ENCODE measurements at places on chromosomes 2 and 18.

- H3K36me3 ChIP-seq, result no peaks in the 10 kb centered on the region
- peak overlapping the region; percentile 5 for H3K4me3 ChIP-seq
- DNase-seq, result peak; percentile 86
- H3K27me3 ChIP-seq, result no peaks in the 10 kb centered on the region
- peak overlapping the region; percentile 65 for H3K27ac ChIP-seq
- H3K4me1 ChIP-seq, result peaks cover 56% of the 10 kb centered on the region
These were observed 28.8 kb upstream of the NEDD4L start for GRCh38 chr18:58015065-58015780.

DNA sequence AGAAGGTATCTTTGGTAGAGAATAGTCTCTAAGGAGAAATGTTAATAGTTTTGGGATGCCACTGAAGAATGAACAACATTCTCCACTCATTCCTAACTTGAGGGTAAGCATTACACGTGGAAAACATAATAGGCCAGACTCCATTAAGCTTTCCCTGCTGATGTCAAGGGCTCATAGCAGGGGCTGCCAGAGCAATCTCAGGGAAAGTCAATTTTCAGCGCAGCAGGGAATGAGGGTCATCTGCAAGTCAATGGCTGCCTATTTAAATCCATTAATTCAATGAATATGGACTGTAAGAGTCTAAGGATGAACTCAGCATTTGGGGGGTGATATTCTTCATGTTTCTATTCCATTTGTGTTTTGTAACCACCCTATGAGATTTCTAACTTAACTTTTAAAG is 144.2 kb upstream of the ARL4C start:
- no peaks in the 10 kb centered on the region for H3K27me3 ChIP-seq
- no peaks in the 10 kb centered on the region for H3K36me3 ChIP-seq
- DNase-seq, result no peak
- no peak overlapping the region for H3K4me3 ChIP-seq
- no peak overlapping the region for H3K27ac ChIP-seq

GRCh38 chr2:241443486-241444223 is 64.7 kb downstream of the STK25 start:
- H3K4me3 ChIP-seq, result no peak overlapping the region
- no peaks in the 10 kb centered on the region for H3K27me3 ChIP-seq
- H3K27ac ChIP-seq, result no peak overlapping the region
- peaks cover 77% of the 10 kb centered on the region for H3K36me3 ChIP-seq
- peak; percentile 4 for DNase-seq

- H3K27me3 ChIP-seq, result no peaks in the 10 kb centered on the region
- no peak for DNase-seq
- H3K4me3 ChIP-seq, result no peak overlapping the region
These were observed 413.6 kb upstream of the KCNH7 start for GRCh38 chr2:163252199-163252598.

DNA sequence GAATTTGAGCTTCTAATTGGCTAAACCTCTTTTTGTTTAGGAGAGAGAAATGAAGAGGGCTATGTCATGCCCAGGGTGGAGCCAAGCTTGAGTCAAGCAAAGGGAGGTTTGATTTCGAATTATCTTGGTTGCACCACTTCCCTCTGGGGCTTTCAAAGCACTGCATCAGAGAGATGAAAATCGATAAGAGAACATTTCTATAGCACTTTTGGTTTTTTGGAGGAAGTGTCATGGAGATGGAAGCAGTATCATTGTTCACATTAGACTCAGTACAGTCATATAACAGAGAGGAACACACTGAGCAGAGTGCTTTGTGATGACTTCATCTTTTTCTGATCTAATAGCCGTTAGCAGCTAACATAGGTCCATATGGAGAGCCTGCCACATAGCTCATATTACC is 120.3 kb upstream of the UXS1 start:
- no peak overlapping the region for H3K27ac ChIP-seq
- H3K4me1 ChIP-seq, result peaks cover 10% of the 10 kb centered on the region
- H3K4me3 ChIP-seq, result no peak overlapping the region
- no peaks in the 10 kb centered on the region for H3K36me3 ChIP-seq
- H3K27me3 ChIP-seq, result no peaks in the 10 kb centered on the region
- no peak for DNase-seq

DNA sequence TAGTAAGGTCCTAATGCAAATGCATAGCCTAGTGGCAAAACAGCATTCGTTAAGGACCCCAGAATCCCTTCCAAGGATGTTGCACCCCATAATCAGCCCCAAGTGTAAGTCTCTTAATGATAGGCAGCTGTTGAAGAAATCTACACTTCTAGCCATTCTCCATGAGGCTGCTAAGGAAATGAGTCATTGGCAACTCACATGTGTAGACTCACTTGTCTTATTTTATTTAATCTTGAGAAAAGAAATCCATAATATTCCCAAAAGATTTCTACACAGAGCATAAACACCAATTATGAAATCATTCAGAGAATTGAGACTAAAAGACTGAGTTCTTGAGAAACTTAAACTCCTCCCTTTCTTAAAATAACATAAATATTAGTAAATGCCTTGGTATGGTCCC is 52.4 kb downstream of the AKAIN1 start:
- no peaks in the 10 kb centered on the region for H3K27me3 ChIP-seq
- no peaks in the 10 kb centered on the region for H3K4me1 ChIP-seq
- no peak for DNase-seq
- H3K36me3 ChIP-seq, result no peaks in the 10 kb centered on the region
- no peak overlapping the region for H3K4me3 ChIP-seq
- no peak overlapping the region for H3K27ac ChIP-seq

- no peaks in the 10 kb centered on the region for H3K4me1 ChIP-seq
- no peaks in the 10 kb centered on the region for H3K27me3 ChIP-seq
- DNase-seq, result no peak
- no peak overlapping the region for H3K27ac ChIP-seq
- H3K4me3 ChIP-seq, result no peak overlapping the region
These were observed 124.5 kb upstream of the CCDC150 start for GRCh38 chr2:196515051-196515450.

GRCh38 chr2:235502336-235502735 is 8.5 kb downstream of the AGAP1 start:
- H3K36me3 ChIP-seq, result peaks cover 4% of the 10 kb centered on the region
- no peak overlapping the region for H3K27ac ChIP-seq
- no peak overlapping the region for H3K4me3 ChIP-seq

GRCh38 chr2:8976442-8977259 is 26.8 kb downstream of the MBOAT2 start:
- no peaks in the 10 kb centered on the region for H3K27me3 ChIP-seq
- H3K27ac ChIP-seq, result no peak overlapping the region

- no peaks in the 10 kb centered on the region for H3K36me3 ChIP-seq
- H3K4me1 ChIP-seq, result peaks cover 32% of the 10 kb centered on the region
- no peak overlapping the region for H3K4me3 ChIP-seq
- DNase-seq, result no peak
These were observed 13.1 kb downstream of the DSG2 start for GRCh38 chr18:31511098-31511497.

- DNase-seq, result no peak
- H3K27me3 ChIP-seq, result no peaks in the 10 kb centered on the region
- H3K4me3 ChIP-seq, result no peak overlapping the region
These were observed 402.0 kb upstream of the ACVR2A start for GRCh38 chr2:147442816-147443215.

DNA sequence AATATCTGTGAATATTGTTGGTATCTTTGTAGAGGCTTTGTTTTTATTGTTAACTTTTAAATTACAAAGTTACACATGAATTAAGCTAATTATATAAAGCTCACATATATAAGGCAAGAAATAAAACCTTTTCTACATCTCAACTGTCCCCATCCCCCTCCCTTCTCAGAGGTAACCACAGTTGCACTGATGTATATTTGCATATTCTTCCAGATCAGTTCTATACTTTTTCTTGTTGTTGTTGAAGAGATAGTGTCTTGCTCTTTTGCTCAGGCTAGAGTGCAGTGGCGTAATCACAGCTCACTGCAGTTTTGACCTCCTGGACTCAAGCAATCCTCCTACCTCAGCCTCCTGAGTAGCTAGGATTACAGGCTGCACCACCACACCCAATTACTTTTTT is 36.0 kb upstream of the CDC42EP3 start:
- H3K36me3 ChIP-seq, result no peaks in the 10 kb centered on the region
- DNase-seq, result no peak
- no peaks in the 10 kb centered on the region for H3K27me3 ChIP-seq
- H3K4me3 ChIP-seq, result no peak overlapping the region
- no peak overlapping the region for H3K27ac ChIP-seq

DNA sequence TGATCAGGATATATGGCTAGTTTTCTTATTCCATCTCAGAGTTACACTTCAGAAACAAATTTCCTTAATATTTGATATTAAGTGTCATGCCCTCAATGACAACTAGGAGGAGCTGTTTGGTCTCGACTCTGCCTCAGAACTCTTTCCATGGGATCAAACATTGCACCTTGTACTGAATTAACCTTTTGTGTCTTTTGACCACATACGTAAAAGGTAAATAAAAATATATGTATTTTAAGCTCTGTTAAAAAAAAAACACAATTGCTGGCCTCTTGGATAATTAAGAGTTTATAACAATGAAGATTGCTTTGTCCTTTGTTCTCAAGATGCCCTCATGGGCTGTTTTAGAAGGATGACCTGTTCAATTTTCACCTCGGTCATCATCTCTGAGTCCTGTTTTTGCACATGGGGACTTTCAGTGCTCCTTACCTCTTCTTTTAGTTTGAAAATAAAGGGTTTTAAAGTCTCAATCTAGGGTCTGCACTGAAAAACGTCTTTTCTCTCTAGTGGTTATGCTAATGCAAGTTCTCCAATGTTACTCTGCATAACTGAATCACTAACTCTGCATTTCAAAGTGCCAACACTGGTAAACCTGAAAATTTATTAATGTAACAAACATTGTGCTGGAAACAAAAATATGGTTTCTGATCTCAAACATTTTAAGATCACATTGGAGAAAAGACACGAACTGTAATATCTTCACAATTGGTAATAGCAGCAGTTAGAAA is 18.8 kb upstream of the FN1 start:
- no peaks in the 10 kb centered on the region for H3K36me3 ChIP-seq
- peak; percentile 12 for DNase-seq
- no peaks in the 10 kb centered on the region for H3K4me1 ChIP-seq
- H3K27ac ChIP-seq, result no peak overlapping the region
- H3K4me3 ChIP-seq, result no peak overlapping the region

- DNase-seq, result no peak
- H3K36me3 ChIP-seq, result no peaks in the 10 kb centered on the region
- no peaks in the 10 kb centered on the region for H3K4me1 ChIP-seq
These were observed 38.6 kb upstream of the PLB1 start for GRCh38 chr2:28457237-28457636.

GRCh38 chr2:187614756-187615155 is 60.5 kb upstream of the TFPI start:
- H3K27ac ChIP-seq, result no peak overlapping the region
- H3K4me1 ChIP-seq, result no peaks in the 10 kb centered on the region
- H3K27me3 ChIP-seq, result no peaks in the 10 kb centered on the region
- no peak for DNase-seq
- H3K36me3 ChIP-seq, result no peaks in the 10 kb centered on the region

DNA sequence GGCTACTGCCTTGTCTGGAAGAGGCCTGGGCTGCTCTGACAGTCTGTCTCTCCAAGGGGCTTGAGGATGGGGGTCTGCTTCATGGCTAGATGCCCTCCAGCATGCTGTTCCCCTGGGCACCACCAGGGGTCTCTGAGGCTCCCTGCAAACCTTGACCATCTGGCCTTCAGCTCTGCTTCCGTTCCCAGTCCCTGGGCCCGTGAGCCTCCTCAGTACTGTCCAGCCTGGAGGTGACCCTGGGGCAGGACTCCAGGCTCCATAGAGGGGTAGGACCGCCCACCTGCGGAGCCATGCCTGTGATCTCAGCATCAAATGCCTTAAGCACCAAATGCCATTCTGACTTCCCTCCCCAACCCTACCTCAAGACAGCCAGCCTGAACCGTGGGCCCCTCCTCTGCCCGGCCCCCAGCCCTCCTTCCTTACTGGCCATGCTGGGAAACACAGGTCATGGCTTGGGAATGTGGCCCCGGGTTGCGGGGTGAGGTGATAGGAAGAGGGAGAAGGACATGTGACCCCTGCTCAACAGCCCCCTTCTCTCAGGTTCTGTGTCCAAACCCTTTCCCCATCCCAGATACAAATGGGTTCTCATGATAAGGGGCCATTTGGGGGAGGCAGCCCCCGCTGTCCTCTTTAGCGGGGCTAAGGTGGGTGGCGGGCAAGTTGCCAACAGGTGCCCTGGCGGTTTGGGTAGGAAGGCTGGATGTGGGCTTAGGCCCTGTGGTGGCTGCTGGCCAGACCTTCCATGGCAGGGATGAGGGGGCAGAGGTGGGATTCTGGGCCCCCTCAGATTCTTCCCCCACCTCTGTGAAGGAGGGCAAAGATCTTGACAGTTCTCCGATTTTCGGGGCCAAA is 25.0 kb downstream of the SPEG start:
- H3K27ac ChIP-seq, result peak overlapping the region; percentile 72
- DNase-seq, result no peak
- H3K27me3 ChIP-seq, result no peaks in the 10 kb centered on the region
- H3K4me1 ChIP-seq, result peaks cover 10% of the 10 kb centered on the region
- H3K36me3 ChIP-seq, result peaks cover 4% of the 10 kb centered on the region

- H3K27ac ChIP-seq, result no peak overlapping the region
- no peaks in the 10 kb centered on the region for H3K27me3 ChIP-seq
- H3K4me3 ChIP-seq, result no peak overlapping the region
- no peaks in the 10 kb centered on the region for H3K36me3 ChIP-seq
These were observed 58.1 kb upstream of the KYNU start for GRCh38 chr2:142819411-142819810.

DNA sequence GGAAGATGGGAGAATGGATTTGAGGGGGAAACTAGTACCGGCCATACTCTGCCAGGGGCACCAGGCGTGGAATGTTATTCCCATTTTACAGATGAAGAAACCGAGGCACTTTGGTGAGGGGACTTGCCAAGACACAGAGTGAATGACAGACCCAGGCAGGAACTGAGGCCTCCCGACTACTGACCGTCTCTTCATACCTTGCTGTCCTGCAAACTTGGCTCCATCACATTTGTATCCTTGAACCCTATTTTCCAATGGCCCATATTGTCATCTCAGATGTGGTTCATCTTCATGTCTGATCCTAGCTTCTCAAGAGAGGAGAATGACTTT is 6.2 kb upstream of the TFCP2L1 start:
- H3K27ac ChIP-seq, result no peak overlapping the region
- peaks cover 4% of the 10 kb centered on the region for H3K27me3 ChIP-seq
- no peaks in the 10 kb centered on the region for H3K36me3 ChIP-seq
- DNase-seq, result no peak

- H3K36me3 ChIP-seq, result no peaks in the 10 kb centered on the region
- H3K4me3 ChIP-seq, result no peak overlapping the region
- no peak for DNase-seq
- no peaks in the 10 kb centered on the region for H3K27me3 ChIP-seq
These were observed 50.8 kb downstream of the PTPRM start for GRCh38 chr18:7617738-7618422.
